ENCODE measurements at places on chromosomes 2 and 18.

DNA sequence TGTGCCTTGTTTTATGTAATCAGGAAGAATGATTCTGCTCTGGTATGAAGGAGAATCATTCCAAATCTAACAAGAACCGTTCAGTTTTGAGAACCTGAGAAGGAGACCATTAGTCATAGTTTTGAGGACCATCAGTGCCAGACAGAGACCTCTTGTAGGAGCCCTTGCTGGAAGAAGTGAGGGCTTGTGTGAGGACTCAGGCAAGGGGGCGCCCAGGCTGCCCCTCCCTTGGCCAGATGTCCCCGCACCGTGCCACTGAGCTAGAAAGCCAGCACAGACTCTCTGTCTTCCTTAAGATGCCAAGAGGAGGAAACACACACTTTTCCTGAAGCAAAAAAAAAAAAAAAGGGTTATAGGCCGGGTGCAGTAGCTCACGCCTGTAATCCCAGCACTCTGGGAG lies 55.7 kb upstream of the SLC39A10 start:
- no peak for DNase-seq

GRCh38 chr2:10654069-10654468 lies 35.7 kb downstream of the NOL10 start:
- peak; percentile 52 for DNase-seq

DNA sequence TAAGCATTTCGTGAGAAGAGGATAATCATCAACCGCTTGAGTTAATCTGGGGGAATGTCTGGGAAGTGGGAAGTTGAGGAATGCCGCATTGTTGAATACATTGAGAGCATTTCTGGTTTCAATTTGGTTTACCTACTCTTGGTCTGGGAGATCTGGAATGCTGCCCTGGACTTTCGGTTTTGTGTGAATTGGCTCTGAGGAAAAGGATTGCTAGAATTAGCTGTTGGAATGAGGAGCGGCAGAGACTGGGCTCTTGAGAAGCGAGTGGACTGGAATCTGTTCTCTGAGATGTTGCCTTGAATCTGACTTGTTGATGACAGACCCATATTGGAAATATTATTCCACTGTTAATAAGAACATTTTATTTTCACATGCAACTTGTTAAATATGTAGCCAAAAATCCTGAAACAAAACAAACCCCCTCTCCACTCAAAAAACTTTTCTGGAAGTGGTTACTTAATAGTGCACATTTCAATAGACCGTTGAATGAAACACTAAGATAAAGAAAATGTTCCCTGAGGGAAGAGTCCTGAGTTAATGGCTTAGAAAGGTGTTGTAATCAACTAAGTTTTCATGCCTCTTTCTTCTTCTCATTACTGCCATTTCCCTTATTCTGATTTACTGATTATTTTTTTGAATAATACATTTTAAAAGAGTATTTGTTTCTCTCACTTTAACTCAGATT lies 50.8 kb downstream of the PTPRM start:
- no peak for DNase-seq

DNA sequence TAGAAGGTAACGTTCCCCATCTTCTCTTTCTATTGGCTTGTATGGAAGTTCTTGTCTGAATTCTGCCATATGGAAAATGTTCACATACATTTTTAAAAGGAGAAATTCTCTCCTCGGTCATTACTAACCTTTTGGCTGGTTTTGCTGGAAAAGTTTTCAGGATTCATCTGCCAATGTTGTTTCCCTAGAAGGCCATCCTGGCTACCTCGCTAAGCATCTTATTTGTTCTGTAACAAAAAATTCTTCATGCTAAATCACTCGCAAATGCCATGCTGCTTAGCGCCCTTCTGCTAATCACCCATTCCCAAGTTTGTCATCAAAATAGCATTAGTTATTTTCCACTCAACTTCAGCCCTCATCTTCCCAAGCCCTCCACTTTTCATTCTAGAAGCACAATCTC lies 262.0 kb downstream of the SLC8A1 start:
- no peak for DNase-seq

DNA sequence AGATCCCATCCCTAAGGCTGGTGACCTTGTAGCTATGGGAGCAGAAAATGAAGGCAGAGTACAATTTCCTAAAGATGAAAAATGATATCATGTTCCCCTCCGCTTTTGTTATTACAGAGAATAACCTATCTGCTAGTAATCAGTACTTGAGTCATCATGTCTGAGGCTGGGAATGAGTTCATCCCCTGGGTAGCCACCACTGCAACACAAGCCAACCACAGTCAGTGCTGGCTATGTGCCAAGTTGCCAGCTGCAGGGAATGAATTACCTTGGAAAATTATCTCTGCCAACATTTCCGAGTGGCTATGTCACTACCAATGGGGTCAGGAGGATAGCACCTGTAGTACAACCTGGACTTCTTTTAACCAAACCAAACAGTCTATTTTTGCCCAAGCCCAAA lies 1094.7 kb upstream of the DDX18 start:
- no peak for DNase-seq

GRCh38 chr2:181348107-181348837 lies 108.9 kb upstream of the ITGA4 start:
- DNase-seq, result no peak

DNA sequence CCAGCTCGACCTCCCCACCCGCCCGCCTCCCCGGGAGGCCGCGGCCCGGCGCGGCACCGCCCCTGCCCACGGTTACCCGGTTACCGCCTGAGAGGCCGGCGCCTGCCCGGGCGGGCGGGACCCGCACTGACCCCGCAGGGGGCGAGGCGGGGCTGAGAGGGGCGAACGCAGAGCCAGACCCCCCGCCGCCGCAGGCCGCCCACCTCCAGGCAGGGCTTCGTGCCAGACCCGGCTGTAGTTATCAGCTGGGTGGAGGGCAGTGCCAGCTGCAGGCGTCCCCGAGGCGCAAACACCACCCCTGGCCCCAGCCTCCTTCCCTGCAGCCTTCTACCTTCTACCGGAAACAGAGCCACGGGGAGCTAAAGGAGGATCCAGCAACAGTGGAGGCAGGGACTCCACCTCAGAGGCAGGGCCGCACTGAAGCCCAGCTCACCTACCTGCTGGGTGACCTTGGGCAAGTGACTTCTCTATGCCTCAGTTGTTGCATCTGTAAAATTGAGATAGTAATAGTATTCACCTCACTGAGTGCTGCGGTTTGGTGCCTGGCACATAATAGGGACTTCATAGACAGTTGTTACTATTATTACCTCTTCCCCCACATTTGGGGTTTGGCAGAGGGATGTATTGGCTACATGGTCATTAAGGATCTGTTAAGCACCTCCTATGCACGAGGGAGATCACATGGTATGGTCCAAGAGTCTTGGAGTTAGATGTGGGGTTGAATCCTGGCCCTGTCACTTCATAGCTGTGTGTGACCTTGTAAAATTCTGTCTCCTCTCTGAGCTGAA lies 231.6 kb upstream of the SMAD2 start:
- DNase-seq, result peak; percentile 17

- no peak for DNase-seq
Observed at GRCh38 chr2:228652366-228652765, 470.9 kb upstream of the SPHKAP start.

DNA sequence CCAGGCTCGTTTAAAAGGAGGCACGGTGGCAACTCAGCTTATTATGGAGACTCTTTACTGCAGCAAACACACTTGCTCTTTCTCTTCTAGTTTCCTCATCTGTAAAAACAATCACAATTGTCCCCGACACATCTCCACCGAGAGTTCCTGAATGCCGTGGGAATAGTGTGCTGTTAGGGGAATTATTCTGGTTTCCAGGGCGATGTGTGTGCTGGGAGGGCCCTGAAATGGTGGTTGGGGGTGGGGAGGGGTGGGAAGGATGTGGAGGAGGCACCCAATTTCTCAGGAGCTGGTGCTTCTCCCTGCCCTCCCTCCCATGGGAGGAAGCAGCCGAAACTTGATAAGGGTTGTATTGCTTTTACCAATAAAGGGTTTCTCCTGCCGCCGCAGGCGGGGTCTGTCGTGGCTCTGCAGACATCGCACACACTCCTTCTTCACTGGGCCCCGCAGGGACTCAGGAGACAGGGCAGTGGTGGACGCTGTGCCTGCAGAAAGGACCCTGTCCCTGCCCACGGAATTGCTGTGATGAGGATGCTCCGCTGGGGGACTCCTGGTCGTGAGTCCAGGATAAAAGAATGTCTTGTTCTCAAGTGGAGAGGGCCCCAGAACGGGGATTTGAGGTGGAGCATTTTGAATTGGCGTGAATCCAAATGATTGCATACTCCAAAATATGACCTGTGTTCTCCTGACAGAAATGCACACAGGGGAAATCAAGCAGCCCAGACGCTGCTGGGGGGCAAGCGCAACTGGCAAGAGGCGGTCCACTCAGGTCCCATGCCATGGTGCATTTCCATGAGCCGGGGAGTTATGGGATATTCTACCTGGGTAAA lies 119.2 kb downstream of the ACKR3 start:
- DNase-seq, result no peak

DNA sequence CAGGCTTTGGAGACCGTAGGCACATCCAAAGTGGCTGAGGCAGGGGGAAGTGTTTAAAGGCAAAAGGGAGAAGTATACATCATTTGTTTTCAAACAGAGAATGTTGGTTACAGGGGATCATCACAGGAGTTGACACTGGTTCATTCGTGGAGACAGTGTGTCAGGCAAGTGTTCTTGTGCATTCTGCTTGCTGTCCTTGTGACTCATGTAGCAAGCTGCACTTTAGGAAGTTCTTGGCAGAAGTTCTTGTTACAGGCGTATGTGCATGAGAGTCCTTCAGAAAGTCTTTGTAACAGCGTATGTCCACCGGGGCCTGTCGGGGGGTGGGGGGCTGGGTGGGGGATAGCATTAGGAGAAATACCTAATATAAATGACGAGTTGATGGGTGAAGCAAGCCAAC lies 36.5 kb upstream of the B4GALT6 start:
- no peak for DNase-seq

GRCh38 chr18:61546590-61546989 lies 213.4 kb downstream of the CDH20 start:
- no peak for DNase-seq

GRCh38 chr2:132721938-132722337 lies 51.9 kb upstream of the LYPD1 start:
- no peak for DNase-seq

- DNase-seq, result peak; percentile 11
Observed at GRCh38 chr2:166539340-166540162, 45.5 kb upstream of the SCN7A start.

DNA sequence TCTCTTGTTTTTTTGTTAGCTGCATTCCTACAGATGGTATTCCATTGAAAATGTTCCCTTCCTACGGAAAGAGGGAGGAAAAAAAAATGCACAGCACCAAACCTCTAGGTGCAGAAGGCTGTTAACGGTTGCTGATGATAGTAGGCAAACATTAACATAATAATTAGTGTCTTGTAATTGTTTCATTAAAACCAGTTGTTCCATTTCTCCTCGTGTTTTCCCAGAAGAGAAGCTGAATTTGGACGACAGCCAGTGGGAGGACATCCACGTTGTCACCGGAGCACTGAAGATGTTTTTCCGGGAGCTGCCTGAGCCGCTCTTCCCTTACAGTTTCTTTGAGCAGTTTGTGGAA lies 494.7 kb downstream of the ARHGAP15 start:
- no peak for DNase-seq

GRCh38 chr2:67313536-67313935 lies 83.6 kb upstream of the ETAA1 start:
- no peak for DNase-seq

DNA sequence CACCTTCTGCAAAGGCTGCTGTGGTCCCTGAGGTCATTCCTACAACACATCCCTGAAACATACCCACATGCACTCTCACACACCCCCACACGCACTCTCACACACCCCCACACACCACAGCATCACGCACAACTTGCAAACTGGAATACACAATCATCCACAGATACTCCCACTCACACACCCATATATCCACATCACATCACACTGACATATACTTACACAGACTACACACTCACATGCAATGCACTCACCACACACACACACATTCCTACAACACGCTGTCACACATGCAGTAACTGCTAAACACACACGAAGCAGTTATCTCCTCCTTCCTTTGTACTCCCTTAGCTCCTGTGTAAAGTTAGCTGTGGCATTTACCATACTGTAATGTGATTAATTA lies 57.1 kb upstream of the PKDCC start:
- DNase-seq, result no peak

DNA sequence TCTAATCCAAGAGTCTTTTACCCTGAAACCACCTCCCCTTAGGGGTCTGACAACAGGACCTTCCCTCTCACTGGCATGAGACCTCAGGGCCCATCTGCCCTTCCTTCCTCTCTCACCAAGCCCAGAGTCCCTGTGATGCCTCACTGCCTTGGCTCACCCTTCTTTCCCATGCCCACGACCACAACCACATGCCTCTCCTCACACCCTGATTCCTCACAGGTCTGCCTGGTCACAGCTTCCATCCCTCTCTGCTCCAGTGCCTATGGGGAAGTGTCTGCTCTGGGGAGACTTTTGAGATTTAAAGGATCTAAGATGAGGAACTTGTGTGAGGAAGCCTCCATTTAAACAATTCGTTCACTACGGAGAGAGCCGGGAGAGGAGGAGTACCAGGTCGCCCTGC lies 98.9 kb upstream of the SH3BP4 start:
- DNase-seq, result no peak

GRCh38 chr2:128158176-128158575 lies 67.2 kb downstream of the UGGT1 start:
- DNase-seq, result no peak

- DNase-seq, result no peak
Observed at GRCh38 chr2:136402281-136402680, 284.3 kb upstream of the CXCR4 start.

Data from stimulated activated naive CD8-positive, alpha-beta T cell treated with anti-CD3 and anti-CD28 coated beads, Interleukin-15, amount 100 ng/mL, for 72 hours (primary cell).